BE2C (cell line): ENCODE measurements at places on chromosomes 1 and 21.

DNA sequence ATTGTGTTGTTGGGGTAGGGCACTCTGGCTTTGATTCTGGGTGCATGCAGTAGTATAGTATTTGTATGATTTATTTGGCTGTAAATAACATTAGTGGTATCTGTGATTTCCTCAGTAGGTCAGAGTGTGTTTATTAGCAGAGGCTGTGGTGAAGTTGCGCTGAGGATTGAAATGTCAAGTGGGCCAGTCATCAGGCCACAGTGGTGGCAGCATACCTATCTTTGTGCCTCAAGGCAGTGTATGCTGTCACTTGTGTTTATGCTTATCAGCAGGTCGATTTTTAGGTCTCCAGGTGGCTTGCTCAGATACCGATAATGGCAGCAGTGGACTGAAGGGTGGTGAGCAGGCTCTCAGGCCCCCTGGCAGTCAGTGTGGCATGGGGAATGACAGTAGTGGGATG is 11.3 kb downstream of the LY9 start:
- no peak for DNase-seq

DNA sequence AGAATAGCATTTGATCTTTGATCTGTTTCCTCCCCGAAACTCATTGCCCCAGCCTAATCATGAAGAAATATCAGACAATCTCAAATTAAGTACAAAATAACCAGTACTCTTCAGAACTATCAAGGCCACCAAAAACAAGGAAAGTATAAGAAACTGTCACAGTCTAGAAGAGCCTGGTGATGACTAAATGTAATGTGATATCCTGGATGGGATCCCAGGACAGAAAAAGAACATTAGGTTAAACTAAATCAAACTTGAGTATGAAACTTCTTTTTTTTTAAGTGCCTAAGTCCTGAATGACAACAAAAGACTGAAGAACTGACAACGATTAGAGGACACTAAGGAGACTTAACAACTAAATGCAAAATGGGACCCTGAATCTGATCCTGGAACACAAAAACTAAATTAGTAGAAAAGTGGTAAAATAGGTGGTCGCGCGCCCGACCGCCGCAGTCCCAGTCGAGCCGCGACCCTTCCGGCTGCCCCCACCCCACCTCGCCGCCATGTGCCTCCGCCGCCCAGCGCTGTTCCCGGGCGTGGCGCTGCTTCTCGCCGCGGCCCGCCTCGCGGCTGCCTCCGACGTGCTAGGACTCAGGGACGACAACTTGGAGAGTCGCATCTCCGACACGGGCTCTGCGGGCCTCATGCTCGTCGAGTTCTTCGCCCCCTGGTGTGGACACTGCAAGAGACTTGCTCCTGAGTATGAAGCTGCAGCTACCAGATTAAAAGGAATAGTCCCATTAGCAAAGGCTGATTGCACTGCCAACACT is 5.5 kb upstream of the PRKAB2 start:
- DNase-seq: peak; percentile 15

DNA sequence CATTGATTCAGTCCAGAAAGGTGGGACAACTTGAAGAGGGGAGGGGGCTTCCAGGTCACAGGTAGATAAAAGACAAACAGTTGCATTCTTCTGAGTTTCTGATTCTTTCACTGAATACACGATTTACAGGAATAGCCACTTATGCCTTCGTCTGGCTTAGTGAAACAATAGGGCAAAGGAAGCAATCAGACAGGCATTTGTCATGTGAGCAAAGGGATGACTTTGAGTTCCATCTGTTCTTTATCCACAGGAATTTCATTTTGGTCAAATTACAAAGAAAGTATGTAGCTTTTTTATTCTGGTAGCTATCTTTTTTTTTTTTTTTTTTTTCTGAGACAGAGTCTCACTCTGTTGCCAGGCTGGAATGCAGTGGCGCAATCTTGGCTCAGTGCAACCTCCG is 202.5 kb downstream of the TTLL7 start:
- no peak for DNase-seq

DNA sequence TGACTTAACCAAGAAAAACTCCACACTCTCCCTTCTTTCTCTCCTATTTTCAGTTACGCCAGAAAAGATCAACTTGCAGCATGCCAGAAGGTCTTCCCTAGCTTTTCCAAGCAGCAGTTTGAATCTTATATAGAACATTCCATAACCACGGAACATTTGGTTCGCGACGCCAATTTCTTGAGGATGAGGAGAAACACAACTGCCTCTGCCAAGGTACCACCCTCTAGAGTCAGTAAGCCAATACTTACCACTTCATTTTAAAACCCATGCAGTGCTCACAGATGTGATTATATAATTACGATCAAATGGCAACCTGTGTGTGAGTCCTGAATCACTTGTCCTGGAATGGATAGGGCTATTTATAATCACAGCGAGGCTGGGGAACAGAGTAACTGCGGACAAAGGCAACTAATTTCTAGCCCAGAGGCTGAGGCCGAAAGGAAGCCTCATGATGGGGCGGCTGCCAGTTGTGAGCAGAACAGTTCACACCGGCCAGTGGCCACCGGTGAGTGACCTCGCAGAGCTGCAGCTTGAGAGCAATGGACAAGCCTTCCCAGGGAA is 43.2 kb upstream of the BACE2 start:
- no peak for DNase-seq

DNA sequence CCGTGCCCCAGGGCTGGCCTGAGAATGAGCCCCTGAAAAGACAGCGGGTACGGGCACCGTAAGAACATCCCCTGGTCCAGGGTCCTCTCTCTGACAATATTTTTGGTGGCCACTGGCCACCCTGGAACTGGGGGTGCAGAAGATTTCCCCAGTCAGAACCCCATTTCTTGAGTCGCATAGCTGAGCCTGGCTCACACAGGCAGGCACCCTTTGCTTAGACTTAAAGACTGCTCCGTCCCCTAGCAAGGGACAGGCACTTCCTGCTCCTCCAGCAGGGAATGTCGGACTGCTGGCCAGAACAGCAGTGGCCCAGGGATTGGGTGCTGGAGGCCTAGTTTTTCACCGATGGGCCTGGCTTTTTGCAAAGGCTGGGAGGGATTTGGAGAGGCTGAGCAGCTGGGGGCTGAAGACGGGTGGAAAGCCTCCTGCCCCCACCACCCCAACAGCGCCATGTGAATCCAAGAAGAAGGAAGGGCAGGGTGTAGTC is 4.3 kb downstream of the OLIG2 start:
- no peak for DNase-seq

DNA sequence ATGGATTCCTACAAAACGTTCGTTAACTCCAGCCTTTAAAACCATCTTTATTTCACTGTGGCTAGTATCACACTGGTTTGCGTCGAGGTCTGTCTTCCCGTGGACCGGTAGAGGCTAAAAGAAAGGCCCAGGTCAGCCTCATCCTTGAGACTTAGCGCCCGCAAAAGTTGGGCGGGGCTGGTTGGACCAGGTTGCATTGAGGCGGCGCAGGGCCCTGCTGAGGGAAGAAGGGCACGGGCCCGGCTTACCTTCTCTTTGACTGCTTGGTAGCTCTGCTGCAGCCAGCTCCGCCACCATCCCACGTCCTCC is 455 bp downstream of the BSDC1 start:
- DNase-seq: no peak

DNA sequence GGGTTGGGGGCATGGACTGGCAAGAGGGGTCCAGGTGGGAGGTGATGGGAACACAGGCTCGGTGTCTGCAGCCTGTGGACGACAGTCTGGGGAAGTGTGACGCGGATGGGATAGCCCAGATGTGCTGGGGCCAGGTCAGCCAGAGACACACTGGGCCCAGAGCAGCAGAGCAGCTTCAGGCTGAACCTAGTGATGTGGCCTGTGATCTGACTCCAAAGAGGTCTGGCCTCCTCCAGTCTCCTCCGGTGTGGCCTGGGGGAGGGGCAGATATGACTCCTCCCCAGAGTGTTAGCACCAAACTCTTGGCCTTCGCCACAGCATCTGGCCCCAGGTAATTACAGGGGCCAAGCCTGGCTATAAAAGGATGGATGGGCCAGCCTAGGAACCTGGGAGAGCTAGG is 13.5 kb downstream of the EFNA3 start:
- no peak for DNase-seq

DNA sequence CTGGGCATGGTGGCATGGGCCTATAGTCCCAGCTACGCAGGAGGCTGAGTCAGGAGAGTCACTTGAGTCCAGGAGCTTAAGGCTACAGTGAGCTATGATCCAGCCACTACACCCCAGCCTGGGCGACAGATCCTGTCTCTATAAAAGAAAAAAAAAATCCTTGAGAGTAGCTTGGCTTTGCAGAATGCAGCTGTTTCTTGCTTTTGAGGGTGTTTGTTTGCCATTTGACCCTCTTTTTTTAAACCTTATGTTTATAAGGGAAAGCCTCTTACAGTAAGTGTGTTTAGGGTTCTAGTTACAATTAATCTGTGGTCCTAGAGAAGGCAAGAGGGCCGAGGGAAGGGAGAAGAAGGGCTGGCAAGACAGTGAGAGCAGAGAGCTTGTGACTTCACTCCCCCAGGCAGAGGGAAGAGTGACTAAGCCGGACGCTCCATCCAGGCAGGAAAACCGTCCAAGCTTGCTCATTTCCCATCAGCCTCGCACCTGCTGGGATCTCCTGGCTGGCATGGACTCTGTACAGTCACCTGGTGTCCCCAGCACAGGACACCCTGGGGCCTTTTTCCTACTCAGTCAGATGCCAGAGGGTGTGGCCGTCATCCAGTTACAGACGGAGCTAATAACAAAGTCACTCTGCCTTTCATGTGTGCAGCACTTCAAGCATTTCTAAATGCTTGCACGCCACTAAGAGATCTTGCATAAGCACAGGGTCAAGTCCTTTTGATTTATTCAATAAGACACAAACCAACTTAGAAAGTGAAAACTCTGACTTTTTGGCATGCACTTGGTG is 55.5 kb upstream of the PSEN2 start:
- peak; percentile 21 for DNase-seq

DNA sequence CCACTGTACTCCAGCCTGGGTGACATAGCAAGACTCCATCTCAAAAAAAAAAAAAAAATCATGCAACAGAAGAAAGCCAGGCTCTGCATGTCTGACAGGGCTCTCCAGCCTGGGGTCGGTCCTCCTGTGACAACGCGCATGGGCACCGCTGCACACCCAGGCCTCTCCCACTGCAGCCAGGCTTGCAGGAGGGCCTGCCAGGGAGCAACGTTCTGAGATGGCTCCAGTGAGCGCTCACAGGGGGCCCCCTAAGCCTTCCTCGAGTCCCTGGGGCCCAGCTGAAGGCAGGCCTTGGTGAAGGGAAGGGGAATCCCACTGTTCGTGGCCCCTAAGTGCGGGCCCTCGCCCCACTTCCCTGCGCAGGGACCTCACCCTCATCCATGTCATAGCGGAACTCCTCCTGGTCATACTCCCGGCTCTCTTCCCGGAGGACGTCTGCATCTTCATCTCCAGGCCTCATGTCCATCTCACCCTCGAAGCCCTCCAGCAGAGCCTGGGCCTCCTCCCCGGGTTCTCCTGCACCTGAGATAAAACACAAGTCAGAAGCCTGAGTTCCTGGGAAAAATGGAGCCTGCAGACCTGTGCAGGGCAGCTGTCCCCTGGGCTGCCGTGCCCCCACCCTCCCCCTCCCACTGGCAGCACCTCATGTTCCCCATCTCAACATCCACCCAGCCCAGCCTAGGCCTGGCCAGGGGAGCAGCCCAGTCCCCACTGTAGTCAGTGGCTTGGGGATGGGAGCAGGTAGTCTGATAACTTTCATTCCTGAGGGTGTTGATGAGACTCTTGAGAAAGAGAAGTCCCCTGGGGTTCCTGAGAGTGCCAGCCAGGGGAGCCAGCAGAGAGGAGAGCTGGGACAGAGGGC is 20.3 kb downstream of the RSPH1 start:
- DNase-seq: no peak

- no peak for DNase-seq
Observed at GRCh38 chr21:45180246-45180599, 105.8 kb downstream of the ADARB1 start.

GRCh38 chr1:176964687-176965086 is 199.8 kb downstream of the ASTN1 start:
- DNase-seq: no peak

- DNase-seq: no peak
Observed at GRCh38 chr1:26020941-26021646, 481 bp upstream of the EXTL1 start.

GRCh38 chr1:112723511-112723839 is 8.3 kb upstream of the PPM1J start:
- no peak for DNase-seq

GRCh38 chr1:225999912-226000337 is 782 bp upstream of the SDE2 start:
- no peak for DNase-seq

DNA sequence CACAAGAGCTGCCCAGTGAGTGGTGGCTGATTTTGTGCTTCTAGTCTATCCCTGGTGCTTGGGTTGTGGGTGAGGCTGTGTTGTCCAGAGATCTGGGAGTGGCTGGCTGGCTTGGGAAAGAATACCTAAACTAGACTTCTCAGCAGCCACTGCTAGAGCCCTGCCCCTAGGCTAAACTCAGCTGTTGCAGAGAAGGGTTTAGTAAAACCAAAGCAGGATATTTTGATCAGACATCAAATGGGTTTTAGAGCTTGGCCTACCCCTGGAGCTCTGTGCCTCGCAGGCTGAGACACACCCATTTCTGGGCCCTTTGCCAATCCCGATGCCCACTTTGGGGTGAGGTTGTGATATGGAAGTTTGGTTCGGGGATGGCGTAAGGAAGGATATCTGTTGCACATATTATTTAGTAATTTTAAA is 88.5 kb downstream of the UCK2 start:
- no peak for DNase-seq

DNA sequence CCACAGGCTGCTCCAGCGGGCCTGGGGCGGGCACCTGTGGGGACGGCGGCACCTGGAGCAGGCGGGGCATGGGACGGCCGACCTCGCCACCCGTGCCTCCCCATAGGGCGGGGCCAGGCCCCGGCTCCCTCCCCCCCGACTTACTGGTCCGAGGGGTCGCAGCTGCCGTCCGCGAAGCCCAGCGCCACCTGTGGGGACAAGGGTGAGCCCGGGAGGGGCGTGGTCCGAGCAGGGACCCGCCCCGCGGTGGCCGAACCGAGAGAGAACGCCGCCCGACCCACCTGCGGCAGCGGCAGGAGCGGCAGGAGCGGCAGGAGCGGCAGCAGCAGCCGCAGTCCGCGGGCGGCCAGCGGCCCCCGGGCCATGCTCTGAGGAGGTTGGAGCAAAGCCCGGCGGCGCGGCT is at the start of gene TMEM52:
TMEM52 (minus strand) TSS at position 379 of the 403 bp plus-strand sequence; CDS start at position 365, 14 bp downstream.
- DNase-seq: no peak

GRCh38 chr1:43339584-43340232 is 2.1 kb downstream of the MPL start:
- no peak for DNase-seq

DNA sequence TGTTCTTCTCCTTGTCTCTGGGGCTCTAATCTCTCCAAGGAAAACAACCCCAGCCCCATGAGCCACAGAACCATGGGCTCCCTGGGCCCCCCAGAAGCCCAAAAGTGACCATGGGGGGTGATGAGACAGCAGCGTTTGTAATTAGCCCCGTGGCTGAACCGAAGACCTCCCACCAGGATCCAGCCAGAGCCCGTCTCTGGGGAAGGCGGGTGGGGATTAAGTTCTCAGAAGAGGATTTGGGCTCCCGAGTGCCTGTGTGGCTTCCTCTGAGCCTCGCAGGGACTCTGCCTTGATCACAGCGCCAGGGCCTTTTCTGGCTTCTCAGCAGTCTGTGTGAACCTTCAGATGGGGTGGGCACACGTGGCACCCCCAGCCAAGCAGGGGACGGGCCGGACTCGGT is 77.0 kb downstream of the ALPL start:
- no peak for DNase-seq

- DNase-seq: no peak
Observed at GRCh38 chr1:41957568-41957967, 38.8 kb upstream of the HIVEP3 start.
